ENCODE measurements at places on chromosomes 2 and 18.

GRCh38 chr2:115129536-115129935 lies 687.1 kb downstream of the DPP10 start:
- no peak for DNase-seq

- DNase-seq: no peak
Measured at GRCh38 chr2:215817046-215817445, 196.3 kb downstream of the MREG start.

- DNase-seq: no peak
Measured at GRCh38 chr2:177759443-177759842, 313.1 kb downstream of the PDE11A start.

- DNase-seq: no peak
Measured at GRCh38 chr2:3171564-3172264, 205.9 kb downstream of the EIPR1 start.

GRCh38 chr2:241546771-241547498 lies 11.6 kb upstream of the BOK start:
- DNase-seq: peak; percentile 33

DNA sequence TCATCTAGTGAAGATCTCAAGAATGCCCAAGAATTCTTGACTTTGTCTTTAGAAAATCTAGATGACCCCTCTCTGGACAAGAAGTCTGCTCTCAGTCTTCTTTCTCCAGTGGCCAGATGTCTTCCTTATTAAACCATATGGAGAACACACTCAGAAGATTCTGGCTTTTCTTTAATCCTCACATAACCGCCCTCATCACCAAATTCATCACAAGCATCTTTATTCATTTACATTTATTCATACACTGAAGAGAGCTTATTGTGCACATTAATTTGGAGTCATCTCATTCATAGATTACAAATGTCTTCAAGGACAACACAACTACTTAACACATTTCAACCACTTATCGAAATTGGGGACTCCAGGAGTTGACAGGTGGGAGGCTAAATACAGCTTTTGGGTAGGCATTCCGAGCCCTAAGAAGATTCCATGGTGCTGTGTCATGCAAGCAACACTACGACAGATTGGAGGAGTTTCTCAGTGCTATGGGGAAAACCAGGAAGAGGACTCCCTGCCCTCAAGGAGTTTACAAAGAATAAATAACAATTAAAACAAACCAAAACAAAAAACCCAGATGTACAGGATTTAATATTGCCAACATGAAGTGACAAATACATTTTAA lies 64.8 kb upstream of the LCLAT1 start:
- no peak for DNase-seq

DNA sequence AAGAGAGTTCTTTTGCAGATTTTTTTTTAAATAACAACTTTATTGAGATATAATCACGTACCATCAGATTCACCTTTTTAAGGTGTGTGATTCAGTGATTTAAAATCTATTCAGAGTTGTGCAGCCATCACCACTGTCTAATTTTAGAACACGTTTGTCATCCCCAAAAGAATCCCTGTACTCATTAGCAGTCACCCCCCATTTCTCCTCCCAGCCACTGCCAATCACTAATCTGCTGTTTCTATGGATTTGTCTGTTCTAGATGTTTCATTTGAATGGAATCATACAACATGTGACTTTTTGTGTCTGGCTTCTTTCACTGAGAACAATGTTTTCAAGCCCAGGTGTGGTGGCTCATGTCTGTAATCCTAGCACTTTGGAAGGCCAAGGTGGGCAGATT lies 55.4 kb upstream of the RAPH1 start:
- no peak for DNase-seq

DNA sequence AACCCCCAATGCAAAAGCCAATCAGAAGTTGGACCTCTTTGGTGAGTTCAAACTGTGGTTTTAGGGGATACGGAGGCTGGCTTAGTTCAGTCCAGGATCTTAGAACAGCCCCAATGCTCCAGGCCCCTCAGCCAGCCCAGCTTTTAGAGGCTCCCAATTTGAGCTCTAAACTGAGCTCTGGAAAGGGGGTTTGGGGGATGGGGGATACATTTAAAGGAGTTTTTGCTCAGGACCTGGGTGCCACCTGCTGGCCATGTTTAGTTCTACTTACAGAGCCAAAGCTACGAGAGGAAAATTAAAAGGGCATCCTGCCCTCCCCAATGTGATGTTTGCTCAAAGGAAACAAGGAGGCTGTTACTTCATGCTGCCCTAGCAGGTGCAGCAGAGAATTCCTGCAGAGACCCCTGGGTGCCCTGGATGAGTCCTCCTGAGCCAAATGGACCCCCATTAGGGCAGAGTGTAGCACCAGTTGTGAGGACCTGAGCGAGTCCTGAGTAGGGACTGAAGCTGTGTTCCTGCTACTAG lies 15.9 kb upstream of the TMEM214 start:
- peak; percentile 69 for DNase-seq

- no peak for DNase-seq
Measured at GRCh38 chr2:73020657-73021370, 50.7 kb downstream of the SFXN5 start.

- DNase-seq: no peak
Measured at GRCh38 chr2:96847586-96847985, 3.8 kb upstream of the ANKRD23 start.

- DNase-seq: no peak
Measured at GRCh38 chr2:160337728-160338127, 137.7 kb upstream of the ITGB6 start.

GRCh38 chr2:105812180-105813044 lies 67.7 kb downstream of the NCK2 start:
- DNase-seq: peak; percentile 41

DNA sequence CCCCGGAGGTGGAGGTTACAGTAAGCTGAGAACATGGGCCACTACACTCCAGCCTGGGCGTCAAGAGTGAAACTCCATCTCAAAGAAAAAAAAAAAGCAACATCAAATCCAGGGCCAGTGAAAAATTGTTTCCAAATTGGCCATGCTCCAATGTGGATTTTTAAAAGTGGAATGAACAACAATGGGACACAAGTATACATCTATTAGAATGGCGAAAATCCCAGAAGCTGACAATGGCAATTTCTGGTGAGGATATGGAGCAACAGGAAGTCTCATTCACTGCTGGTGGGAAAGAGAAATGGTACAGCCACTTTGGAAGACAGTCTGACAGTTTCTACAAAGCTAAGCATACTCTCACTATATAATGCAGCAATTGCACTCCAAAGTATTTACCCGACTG lies 161.4 kb downstream of the UXS1 start:
- DNase-seq: no peak

GRCh38 chr2:150178591-150178990 lies 308.9 kb downstream of the RND3 start:
- DNase-seq: no peak

GRCh38 chr18:9869715-9870430 lies 15.9 kb upstream of the TXNDC2 start:
- peak; percentile 84 for DNase-seq

DNA sequence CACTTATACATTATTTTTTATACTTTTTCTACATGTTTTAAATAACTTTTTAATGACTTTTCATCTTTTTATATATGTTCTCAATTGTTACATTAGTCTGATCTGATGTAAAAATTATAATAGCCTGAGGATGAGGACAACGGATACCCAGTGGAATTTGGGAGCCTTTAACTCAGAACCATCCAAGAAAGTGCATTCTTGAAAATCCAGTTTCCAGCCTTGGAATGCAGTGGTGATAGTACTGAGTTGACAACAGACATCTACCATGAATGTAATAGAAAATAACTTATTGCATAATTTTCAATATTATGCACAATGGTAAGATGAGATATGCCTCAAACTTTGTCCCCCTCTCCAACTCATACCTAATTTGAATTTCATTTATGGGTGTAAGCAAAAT lies 120.7 kb upstream of the ZC3H15 start:
- no peak for DNase-seq

GRCh38 chr2:207399301-207399700 lies 130.5 kb upstream of the CREB1 start:
- DNase-seq: no peak

DNA sequence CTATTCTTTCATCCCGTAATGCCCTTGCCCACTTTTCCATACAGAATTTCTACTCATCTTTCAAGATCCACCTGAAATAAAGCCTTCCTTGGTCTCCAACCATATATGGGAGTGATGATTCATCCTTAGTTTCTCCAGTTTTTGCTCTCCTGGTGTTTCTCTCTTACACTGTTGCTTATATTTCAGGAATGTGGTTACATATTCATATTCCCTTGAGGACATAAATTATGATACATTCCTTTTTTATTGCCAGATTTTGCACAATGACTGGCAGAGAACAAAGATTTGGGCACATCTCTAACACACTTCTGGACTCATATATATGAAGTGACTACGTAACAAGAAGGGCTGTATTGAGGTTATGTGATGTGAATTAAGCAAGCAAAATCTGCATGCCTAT lies 1573.4 kb upstream of the NXPH2 start:
- DNase-seq: no peak

GRCh38 chr2:54613386-54613785 lies 110.1 kb upstream of the EML6 start:
- DNase-seq: no peak

DNA sequence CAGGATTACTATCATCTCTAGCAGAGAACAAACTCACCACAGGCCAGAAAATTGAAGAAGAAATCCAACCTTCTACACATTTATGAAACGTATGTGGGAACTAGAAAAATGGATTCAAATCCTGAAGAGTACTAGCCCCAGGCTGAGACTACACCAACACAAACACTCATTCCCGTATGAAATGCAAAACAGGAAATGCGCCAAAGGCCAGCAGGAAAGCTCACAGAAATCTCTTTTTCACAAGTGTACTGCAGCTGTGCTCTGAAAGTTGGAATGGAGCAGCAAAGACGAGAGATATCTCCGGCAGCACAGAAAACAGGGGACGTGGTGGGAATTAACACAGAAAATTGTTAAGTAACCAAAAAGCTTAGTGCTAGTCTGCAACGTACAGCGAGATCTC lies 913.5 kb downstream of the TDRD15 start:
- DNase-seq: no peak

GRCh38 chr2:226691255-226691654 lies 108.4 kb downstream of the IRS1 start:
- DNase-seq: no peak

DNA sequence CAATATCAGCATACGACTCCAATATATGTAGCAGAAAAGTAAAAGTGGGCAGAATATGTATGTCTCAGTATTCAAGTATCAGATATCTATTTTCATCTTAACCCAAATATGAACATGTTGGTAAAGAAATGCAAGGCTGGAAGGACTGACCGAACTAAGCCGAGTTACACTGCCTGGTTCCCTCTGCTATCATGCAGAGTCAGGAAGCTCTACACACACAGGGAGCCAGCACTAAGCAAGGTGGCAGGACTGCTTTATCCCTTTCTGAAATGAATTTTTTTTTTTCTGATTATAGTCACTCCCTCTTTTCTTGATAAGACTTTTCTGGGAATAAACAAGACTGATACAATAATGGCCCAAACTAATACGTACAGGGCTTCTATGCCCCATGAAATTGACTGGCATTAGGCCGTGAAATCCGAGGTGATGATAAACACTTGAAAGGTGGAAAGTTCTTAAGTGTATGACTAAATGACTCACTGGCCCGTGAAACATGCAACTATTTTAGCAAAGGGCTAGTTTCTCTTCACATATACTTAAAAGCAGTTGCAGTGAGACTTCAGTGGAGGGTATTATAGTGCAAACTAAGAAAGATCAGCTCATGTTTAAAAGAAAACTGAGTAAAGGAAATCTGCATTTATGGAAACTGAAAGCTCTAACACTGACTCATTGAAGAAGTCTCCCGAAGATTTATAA lies 14.9 kb downstream of the DPP4 start:
- DNase-seq: no peak

DNA sequence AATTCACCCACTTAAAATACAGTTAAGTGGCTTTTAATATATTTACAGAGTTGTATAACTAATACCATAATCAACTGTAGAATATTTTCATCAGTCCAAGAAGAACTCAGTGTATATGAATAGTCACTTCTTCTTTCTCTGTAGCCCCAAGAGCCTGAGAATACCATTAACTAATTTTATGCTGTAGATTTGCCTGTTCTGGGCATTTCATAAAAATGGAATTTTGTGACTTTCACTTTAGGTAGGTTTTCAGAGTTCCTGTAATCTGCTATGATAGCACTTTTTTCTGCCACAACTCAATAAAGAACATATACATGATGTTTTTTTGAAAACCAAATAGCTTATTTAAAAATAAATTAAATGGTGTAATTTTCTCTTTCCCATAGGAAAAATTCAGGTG lies 57.6 kb downstream of the CCDC102B start:
- no peak for DNase-seq

- no peak for DNase-seq
Measured at GRCh38 chr2:134306521-134306920, 52.6 kb downstream of the MGAT5 start.

DNA sequence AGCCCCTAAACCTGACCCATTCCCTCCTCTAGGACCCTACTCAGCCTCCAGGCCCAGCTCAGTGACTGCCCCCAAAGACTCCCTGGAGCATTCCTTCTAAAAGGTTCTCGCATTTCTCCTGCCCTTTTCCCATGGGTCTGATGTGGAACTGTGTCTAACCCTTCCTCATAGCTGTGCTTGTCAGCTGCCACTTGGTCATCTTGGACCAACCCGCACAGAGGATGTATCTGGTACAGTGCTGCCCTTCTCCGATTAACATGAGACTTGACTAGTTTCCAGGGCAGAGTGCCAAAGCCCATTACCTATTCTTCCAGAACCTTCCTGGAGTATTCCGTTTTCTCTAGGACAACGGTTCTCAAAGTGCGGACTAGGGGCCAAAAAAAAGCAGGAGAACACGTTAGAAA lies 518 bp upstream of the NFU1 start:
- no peak for DNase-seq

DNA sequence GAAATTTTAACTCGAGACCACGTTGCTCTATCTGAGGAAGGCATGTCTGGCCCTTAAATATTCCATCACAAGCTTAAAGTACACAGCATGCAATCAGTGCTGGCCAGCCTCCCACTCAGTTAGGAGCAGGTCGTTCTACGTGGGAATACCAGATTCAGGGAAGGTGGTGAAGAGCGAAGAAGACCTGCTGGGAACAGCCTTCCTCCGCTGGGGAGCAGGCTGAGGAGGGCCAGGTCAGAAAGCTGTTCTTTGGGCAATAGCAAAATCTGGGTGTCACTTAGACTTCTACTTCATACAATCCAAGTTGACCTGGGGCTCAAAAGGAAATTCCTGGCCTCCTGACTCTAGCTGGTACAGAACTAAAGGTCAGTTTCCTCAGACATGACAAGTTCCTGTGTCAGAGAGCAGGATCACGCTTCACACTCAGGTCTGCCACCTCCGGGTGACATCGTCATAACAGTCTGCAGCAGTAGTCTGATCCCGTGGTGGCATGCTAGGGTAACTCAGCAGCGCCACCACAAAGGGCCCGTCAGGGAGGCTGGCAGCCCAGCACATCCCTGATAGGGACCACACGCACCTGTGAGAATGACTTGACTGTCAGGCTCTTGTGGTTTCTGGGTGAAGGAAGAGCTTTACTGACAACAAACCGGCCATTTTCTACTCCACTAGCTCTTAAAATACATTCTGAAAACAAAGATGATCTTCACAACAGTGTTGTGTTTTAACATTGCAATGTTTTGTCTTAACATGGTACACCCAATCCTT lies 35.2 kb upstream of the NAPG start:
- peak; percentile 59 for DNase-seq

All from K562 (cell line).